Muscle of back (tissue), 13 donors: ENCODE measurements at places on chromosomes 13 and 19.

DNA sequence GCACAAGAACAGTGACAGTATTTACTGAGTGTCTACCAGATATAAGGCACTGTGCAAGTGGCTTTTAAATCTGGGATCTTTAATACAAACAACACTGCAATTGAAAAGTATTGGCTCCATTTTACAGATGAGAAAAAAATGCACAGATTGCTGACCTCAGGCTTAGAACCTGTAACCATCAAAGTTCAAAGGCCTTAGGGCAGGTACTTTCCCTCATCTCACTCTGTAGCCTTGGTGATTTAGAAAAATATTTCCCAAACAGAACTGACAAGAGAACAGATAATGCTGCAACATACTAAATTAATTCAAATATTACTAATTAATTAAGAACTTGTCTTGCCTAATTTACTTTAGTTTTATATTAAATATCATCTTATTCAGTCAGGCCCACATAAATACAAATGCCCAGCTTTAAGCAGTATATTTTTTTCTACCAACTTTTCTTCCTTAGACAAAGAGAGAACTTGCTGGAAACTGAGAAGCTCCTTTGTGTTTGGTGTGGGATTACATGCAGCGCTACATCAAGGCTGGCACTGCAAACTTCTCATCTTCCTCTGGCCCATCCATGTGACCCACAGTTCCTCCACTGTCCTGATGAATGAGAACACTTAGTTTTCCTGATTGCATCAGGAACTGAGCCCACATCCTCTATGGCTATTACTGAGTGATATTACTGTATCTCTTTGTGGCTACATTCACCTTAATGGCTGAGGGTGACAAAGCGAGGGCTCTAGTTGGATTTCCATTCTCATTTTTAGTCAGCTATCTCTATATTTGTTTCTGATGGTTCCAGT, 302.1 kb downstream of the ENOX1 start:
- no peak for DNase-seq

DNA sequence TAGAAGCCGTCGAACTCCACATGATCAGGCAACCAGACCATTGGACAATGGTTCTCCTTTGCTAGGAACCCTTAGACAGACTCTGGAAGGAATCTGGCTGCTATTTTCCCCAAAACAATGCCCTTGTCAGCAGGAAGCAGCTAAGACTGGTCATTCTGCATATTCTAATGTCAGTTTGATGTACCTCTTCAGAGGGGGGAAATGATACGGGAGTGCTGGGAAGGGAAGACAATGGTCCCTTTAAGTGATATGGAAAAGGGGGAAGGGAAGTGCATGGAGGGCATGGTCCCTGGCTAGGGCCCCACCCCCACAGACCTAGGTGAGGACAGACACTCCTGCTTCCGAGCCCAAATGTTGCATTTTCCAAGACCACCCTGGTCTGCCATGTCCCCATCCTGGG, 389.0 kb upstream of the SLITRK6 start:
- DNase-seq, result no peak

DNA sequence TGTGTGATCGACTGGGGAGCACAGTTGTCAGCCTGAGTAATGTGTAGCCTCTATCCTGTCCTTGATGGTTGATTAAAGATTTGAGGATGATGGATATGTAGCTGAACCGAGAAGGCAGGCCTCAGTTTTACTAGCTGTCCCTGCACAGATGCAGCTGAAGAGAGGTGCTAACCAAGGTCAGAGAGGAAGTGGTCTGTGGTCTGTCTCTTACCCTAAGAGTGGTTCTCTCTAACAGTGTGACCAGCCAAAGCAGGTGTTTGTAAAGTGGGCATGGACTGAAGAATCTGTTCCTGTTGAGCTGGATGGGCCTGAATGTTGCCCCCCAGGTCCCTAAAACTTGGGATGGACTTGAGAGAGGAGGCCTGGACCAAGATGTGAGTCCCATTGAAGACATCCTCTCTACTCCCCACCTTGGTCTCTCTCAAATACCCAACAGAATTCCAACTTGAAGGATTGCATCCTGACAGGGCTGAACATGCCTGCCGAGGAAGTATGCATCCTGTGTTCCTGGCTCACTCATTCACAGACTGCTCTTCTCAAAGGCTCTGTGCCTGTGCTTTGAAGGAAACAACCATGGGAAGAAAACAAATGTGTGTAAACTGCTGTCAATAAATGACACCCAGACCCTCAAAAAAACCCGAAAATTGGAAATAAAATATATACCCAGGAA, 223.8 kb downstream of the MAB21L1 start:
- no peak for DNase-seq

- no peak for DNase-seq
Measured at GRCh38 chr13:63629591-63629990, 2213.9 kb upstream of the PCDH20 start.
